ENCODE measurements at places on chromosomes 11 and 22.

GRCh38 chr11:9344061-9344680 is 29.8 kb upstream of the TMEM41B start:
- DNase-seq = no peak

DNA sequence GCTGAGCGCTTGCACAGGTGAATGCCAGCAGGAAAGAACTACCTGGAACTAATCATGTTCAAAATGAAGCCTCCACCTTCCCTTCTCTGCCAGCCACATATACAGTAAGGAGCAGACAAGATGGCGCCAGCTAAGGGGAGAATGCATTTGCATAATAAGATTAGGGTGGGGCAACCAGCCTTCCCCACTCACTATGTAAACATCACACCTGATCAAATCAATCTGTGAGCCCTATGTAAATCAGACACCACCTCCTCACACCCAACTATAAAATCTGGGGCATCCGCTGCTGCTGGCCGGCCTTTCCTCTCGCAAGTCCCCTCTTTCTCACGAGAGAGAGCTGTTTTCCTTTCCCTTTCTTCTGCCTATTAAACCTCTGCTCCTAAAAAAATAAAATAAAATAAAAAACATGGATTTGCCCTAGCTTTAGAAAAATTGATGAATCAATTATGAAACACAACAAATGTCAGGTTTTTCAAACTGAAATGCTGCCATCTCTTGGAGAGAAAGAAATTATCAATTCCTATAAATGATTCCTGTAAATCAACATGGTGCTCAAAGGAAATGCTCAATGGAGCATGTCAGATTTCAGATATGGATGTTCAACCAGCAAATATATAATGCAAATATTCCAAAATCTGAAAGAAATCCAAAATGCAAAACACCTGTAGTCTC is 108.9 kb downstream of the SGSM3 start:
- no peak for DNase-seq

DNA sequence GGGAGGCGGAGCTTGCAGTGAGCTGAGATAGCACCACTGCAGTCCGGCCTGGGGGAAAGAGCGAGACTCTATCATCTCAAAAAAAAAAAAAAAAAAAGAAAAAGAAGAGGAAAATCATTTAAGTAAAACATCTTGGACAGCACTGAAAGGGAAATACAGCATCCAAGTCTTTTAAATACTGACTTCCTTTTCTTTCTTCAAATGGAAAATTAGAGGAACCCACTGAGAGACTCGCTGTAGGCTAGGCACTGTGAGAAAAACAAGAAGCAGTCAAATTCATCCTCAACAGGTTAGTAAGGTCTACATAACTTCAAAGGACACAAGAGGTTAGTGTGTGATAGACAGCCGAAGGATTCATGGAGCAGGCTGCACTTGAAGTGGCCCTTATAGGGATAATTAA is 243.7 kb downstream of the BLID start:
- no peak for DNase-seq

GRCh38 chr22:24485608-24486007 is 9.5 kb upstream of the UPB1 start:
- no peak for DNase-seq

DNA sequence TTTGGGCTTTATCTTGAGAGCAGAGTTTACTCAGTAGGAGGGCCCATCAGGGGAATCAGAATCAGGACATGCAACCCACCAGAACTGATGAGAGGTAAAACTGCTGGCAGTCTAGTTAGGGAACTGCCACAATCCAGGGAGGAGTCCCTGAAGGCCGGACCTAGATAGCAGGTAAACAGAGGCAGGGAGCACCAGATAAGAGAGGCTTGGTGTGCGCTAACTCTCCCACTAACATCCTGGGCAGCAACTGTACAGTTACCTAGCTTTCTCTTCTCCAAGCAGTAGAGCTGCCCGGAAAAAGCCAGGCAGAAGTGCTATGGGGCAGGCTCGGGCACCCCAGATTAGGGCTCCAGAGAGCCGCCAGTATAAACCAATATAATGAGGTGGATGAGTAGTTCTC is 865 bp upstream of the AMOTL1 start:
- DNase-seq = no peak

- no peak for DNase-seq
These were observed 68.9 kb upstream of the KCNQ1OT1 start for GRCh38 chr11:2768471-2769408.

DNA sequence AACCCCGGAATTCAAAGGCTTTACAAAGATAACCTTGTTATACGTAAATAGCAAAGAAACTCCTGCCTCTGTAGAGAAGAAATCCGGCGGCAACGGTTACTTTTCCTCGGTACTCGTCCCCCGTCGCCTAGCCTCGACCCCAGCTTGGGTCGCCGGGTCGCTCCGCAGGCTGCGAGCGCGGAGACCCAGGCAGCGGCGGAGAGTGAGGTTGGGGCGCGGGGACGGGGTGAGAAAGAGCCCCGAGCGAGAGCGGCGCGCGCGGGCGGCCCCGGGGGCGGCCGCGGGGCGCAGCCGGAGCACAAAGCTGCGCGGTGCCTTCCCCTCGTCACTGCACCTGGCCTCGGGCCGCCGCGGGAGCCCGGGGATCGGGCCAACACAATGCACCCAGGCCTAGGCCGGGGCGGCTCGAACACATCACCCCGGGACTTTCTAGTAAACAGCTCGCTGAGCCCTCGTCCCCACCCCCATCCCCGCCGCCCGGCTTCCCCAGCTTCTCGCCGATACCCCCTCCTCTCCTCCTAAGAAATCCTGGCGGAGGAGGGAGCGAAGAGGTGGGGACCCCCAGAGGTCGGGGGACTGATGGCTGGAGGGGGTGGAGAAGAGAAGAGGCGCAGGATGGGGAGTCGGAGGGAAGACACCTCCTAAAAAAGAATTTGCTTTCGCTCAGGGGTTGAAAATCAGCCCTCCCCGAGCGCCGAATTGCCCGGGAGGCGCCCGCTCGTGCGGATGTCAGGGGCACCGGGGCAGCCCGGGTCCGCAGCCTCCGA is 845 bp downstream of the MPPED2 start:
- DNase-seq = peak; percentile 1

- no peak for DNase-seq
These were observed 62.6 kb upstream of the OLFML1 start for GRCh38 chr11:7422544-7423331.

- DNase-seq = no peak
These were observed 23.6 kb downstream of the MORC2 start for GRCh38 chr22:30944986-30945385.

- no peak for DNase-seq
These were observed 7.7 kb downstream of the SLC25A18 start for GRCh38 chr22:17570851-17571631.

DNA sequence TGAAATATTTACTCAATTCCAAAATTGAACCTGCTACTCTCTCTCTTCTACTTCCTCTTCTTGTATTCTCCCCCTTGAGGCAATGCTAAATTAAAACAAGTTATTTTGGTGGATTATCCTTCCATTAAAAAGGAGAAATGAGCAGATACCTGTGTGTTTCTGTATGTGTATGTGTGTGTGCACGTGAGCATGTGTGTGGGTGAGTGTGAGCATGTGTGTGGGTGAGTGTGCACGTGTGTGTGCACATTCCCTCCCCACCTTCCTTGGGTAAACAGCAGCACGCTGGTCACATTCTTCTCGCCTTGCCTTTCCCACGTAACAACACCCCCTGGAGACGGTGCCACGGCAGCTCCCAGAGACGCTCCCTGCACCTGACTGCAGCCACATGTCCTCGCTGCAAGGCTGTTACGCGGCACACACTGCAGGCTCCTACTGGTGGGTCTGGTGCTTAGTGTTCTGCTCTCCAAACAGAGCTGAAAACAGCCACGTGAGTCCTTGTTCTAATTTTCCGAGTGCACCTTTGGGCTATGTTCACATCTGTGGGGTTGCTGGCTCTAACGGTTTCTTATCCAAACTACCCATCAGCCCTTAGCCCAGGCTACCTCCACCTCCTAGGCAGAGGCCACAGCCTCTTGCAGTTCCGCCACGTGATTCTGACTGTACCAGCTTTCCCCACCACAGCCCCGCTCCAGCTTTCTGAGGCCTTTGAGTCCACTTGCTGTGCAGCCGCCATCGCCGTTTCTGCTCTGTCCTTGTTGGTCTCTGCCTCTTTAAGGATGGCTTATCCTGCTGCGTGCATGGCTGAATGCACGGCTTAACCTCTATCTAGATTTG is 123.4 kb downstream of the CTTN start:
- DNase-seq = no peak

DNA sequence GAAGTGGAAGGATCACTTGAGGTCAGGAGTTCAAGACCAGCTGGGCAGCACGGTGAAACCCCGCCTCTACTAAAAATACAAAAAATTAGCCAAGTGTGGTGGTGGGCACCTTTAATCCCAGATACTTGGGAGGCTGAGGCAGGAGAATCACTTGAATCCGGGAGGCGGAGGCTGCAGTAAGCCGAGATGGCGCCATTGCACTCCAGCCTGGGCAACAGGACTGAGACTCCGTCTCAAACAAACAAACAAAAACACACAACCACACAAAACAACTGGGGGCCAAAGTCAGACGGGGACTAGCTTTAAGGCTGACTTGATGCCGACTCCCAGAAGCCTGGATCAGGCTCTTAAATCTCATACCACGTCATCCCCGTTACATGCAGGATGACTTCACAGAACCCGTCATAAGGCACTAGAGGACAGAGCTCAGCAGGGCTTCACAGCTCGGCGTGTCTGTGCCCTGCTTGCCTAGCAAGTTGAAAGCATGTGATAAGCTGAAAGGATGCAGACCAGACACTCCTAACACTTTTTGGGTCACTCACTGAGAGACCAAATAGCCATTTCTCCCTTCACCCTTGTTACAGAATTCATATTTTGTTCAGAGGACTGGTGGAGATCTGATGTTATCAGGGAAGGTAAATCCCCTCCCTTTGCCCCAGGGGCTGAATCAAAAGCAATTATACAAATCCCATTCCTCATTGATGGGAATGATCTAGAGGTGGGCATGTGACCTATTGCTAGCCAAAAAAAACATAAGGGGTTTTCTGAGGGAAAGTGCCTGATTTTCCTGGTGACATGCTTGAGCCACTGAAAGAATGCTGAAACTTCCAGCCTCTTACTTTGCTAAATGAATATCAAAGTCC is 65.4 kb downstream of the GAB2 start:
- DNase-seq = no peak

GRCh38 chr11:62909107-62909894 is 11.9 kb downstream of the CHRM1 start:
- no peak for DNase-seq

GRCh38 chr11:125967515-125967914 is 21.7 kb downstream of the VSIG10L2 start:
- no peak for DNase-seq

- no peak for DNase-seq
These were observed 110.2 kb downstream of the APIP start for GRCh38 chr11:34805937-34806336.

GRCh38 chr22:42645938-42646568 is 3.1 kb downstream of the CYB5R3 start:
- peak; percentile 13 for DNase-seq

DNA sequence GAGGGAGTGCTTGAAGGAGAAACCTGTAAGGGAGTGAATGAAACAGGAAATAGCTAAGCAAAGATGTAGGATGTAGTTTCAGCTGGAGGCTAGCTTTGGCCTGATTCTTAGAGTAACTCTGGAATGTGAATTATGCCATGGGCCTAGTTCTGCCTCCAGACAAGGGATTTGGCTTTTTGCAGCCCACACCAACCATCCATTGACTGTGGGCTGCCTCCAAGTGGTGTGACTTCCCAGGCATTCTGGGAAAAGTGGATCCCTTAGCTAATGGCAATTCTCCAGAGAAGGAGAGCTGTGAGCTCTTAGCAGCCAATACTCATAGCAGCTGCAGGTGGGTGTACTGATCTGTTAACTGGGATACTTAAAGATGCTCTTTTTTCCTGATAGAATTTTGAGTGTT is 2.0 kb upstream of the OR9I1 start:
- DNase-seq = no peak

DNA sequence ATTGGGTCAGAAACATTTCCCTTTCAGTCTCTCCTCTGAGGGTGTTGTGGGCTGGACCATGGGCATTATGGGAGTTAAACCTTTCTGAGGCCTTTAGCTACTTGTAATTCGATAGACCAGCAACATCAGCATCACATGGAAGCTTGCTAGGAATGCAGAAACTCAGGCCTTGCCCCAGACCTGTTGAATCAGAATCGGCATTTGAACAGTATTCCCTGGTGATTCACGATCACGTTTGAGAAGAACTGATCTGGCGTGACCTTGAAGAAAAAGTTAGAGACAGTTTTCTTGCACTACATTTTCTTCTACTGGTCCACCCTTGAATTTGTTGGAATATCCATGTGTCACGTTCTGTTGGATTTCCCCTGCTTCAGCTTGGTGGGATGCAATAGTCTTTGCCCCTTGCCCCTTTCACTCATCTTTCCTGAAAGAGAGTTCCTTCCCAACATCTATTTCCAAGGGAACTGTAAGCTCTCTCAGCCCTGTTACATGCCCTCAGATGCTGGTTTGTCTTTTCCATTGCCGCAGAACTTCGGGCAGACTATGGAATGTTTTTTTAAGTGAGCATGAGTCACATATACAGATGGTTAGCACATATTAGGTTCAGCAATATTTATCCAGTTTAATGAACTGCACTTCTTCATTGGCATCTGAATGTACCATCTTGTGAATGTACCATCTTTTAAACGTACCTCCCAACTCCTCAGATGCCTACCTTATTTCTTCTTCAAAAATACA is 23.9 kb downstream of the EHF start:
- no peak for DNase-seq

GRCh38 chr22:38442967-38443627 is 11.9 kb downstream of the KCNJ4 start:
- DNase-seq = no peak

DNA sequence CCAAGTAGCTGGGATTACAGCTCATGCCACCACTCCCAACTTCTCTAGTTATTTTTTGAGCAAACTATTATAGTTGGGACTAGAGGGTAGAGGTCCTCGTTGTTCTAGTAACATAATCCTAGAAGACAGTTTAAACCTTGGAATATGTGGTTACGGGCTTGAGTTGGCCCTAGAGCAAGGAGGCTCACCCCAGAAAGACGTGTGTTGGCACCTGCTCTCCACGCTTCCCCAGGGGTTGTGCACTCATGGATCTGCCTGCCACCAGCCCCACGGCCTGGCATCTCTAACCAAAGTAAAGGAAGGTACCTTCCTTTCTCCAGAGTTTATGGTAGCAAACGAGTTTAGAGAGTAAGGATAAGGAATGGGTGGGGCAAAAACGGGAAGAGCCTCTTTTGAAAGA is 79.0 kb downstream of the SCN3B start:
- DNase-seq = no peak

DNA sequence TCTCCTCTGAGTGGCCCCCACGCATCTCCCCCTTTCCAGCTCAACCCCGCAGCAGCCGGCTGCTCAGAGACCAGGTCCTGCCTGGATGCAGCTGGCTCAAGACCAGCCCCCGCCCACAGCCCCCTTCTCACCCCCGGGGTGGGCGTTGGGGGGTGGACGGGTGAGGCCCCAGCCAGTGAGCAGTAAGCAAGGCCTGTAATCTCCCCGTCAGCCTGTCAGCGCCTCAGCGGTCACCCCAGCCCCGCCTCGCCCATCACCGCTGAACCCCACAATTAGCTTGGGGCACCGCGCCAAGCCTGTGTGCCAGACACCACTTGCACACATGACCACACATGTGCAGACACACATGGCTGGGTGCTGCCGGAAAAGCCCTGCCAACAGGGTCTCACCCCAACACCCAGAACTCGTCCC is 5.9 kb downstream of the PLXNB2 start:
- DNase-seq = no peak

GRCh38 chr22:29727131-29727523 is 7.3 kb downstream of the CABP7 start:
- DNase-seq = no peak
